Sigmoid colon (tissue), 7 donors: ENCODE measurements at places on chromosomes 4 and X. TPM values are rescaled to one million over a fixed set of nuclear protein-coding genes. Genes with fewer than 3 reads are reported as not detected.

The KCTD8 gene
- 2.7 TPM for total RNA-seq

The MAGEC2 gene
- total RNA-seq, result not detected

The FABP2 gene
- total RNA-seq, result not detected

The SPATA4 gene
- total RNA-seq, result 2.8 TPM

The HMGN5 gene
- total RNA-seq, result 7.7 TPM

The PPEF1 gene
- total RNA-seq, result 0.49 TPM

The ATP2B3 gene
- total RNA-seq, result 0.16 TPM

The PF4V1 gene
- total RNA-seq, result not detected

The SYNPO2 gene
- 1,328 TPM for total RNA-seq

The CXorf58 gene
- not detected for total RNA-seq

The HMGB2 gene
- total RNA-seq, result 52.1 TPM

The UNC5C gene
- total RNA-seq, result 1.8 TPM

The PDLIM3 gene
- 769 TPM for total RNA-seq

The SH3BGRL gene
- 358 TPM for total RNA-seq

The TRIML1 gene
- total RNA-seq, result not detected

The TMPRSS11A gene
- not detected for total RNA-seq

The ESX1 gene
- not detected for total RNA-seq
